ENCODE measurements at places on chromosomes 1 and 21. TPM values are rescaled to one million over a fixed set of nuclear protein-coding genes. Genes with fewer than 3 reads are reported as not detected.

The RYR2 gene
- total RNA-seq = 2.3 TPM

The OR2L8 gene
- total RNA-seq = not detected

The ATXN7L2 gene
- total RNA-seq = 8.5 TPM

The LCE2A gene
- total RNA-seq = not detected

The SPRR2G gene
- not detected for total RNA-seq

The F13B gene
- total RNA-seq = not detected

The JAM2 gene
- total RNA-seq = 18.7 TPM

The PLA2G2F gene
- not detected for total RNA-seq

The OR6Y1 gene
- not detected for total RNA-seq

The LCE3E gene
- not detected for total RNA-seq

The IFFO2 gene
- total RNA-seq = 4.2 TPM

The CLIC6 gene
- 0.04 TPM for total RNA-seq

The CRNN gene
- total RNA-seq = not detected

The URB1 gene
- total RNA-seq = 11.5 TPM

The S1PR1 gene
- total RNA-seq = 10.8 TPM

The ILDR2 gene
- total RNA-seq = 2.5 TPM

The USP1 gene
- total RNA-seq = 40.4 TPM

The TOR1AIP2 gene
- 50.8 TPM for total RNA-seq

The IQCC gene
- 2.5 TPM for total RNA-seq

The PRPF38A gene
- 18.2 TPM for total RNA-seq

The SLC1A7 gene
- total RNA-seq = not detected

The MAN1C1 gene
- 5.2 TPM for total RNA-seq

The FMO3 gene
- total RNA-seq = 0.04 TPM

The CYYR1 gene
- 7.6 TPM for total RNA-seq

The SLC25A34 gene
- 5.8 TPM for total RNA-seq

The FCRL2 gene
- total RNA-seq = not detected

The RORC gene
- 8.6 TPM for total RNA-seq

The BEND5 gene
- 11.8 TPM for total RNA-seq

The MOB3C gene
- 12.6 TPM for total RNA-seq

The TOR1AIP1 gene
- 45.9 TPM for total RNA-seq

The SAMSN1 gene
- total RNA-seq = 2.2 TPM

The TINAGL1 gene
- 31.8 TPM for total RNA-seq

The EPHB2 gene
- 24.5 TPM for total RNA-seq

The AVPR1B gene
- total RNA-seq = 0.44 TPM

The LRRC53 gene
- total RNA-seq = not detected

The OR2T2 gene
- total RNA-seq = not detected

The ORC1 gene
- total RNA-seq = 2.9 TPM

The PHACTR4 gene
- 10.3 TPM for total RNA-seq

The ERO1B gene
- 2.0 TPM for total RNA-seq

The PRKAA2 gene
- 27.5 TPM for total RNA-seq

The KRTAP10-8 gene
- not detected for total RNA-seq

The LCE1F gene
- total RNA-seq = not detected

The WDR26 gene
- 39.8 TPM for total RNA-seq

The TRMT1L gene
- total RNA-seq = 13.0 TPM

The PLXNA2 gene
- 17.8 TPM for total RNA-seq

The F3 gene
- 1.6 TPM for total RNA-seq

The OLFM3 gene
- 0.40 TPM for total RNA-seq

The RNF186 gene
- not detected for total RNA-seq

The TMEM125 gene
- not detected for total RNA-seq

The SERINC2 gene
- total RNA-seq = 4.0 TPM

The DNAI4 gene
- 9.2 TPM for total RNA-seq

The PDC gene
- not detected for total RNA-seq

The SLC35F3 gene
- 0.62 TPM for total RNA-seq

The CD34 gene
- total RNA-seq = 62.2 TPM

The AIRE gene
- total RNA-seq = 0.04 TPM

The PAQR6 gene
- total RNA-seq = 1.2 TPM

Data from muscle of leg (tissue), 16 donors.